Right kidney (tissue), 9 donors: ENCODE measurements at places on chromosomes 7 and 10.

DNA sequence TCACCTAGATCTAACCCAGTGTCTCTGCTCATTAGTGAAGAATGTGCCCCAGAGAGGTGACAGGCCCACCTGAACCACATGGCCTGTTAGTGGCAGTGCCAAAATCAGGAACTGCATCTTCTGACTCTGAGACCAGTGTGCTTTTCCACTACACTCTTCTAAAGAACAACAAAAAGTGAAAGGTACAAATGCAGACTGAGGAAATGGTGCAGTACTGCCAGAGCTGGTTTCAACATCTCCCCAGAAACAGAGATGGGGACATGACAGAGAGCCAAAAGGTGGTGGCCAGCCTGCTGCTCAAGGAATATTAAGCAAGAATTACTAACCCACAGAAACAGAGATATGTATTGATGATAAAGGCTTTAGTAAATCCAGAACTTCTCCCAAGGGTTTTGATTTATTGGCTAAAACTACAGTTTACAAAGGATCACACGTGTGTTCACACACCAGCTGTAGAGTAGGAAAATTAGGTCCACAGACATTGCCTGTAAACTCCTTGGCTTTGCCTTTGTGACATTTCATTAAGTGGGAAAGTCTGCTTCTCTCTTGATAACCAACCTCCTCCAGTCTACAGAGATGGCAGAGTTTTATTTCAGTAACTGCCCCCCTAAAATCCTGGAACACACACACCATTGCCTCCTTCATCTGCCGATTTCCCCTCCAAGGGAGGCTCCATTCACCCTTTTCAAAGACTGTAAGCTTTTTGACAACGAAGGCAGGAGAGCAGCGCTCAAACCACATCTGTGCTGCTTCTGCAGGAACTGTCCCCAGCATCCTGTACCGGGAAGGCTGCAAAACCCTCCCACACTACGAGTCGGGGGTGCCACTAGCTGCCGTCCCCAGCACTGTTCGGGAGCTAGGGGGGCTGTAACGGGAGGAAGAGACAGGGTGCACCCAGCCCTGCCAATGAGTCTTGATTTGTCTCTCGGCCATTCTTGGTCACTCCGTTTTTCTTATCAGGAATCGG lies 29.8 kb downstream of the GSDME start:
- no peak for DNase-seq

GRCh38 chr7:106795877-106796231 lies 69.2 kb upstream of the PIK3CG start:
- DNase-seq = no peak

- DNase-seq = no peak
Observed at GRCh38 chr10:98848361-98848760, 387.3 kb downstream of the HPSE2 start.

GRCh38 chr7:17086403-17086802 lies 204.6 kb upstream of the AGR3 start:
- DNase-seq = no peak

- peak; percentile 54 for DNase-seq
Observed at GRCh38 chr7:99928994-99929729, at the start of gene GJC3. Gene GJC3, minus strand, starts transcription at chr7:99929620. Its CDS starts 0 bp downstream, at chr7:99929620.

DNA sequence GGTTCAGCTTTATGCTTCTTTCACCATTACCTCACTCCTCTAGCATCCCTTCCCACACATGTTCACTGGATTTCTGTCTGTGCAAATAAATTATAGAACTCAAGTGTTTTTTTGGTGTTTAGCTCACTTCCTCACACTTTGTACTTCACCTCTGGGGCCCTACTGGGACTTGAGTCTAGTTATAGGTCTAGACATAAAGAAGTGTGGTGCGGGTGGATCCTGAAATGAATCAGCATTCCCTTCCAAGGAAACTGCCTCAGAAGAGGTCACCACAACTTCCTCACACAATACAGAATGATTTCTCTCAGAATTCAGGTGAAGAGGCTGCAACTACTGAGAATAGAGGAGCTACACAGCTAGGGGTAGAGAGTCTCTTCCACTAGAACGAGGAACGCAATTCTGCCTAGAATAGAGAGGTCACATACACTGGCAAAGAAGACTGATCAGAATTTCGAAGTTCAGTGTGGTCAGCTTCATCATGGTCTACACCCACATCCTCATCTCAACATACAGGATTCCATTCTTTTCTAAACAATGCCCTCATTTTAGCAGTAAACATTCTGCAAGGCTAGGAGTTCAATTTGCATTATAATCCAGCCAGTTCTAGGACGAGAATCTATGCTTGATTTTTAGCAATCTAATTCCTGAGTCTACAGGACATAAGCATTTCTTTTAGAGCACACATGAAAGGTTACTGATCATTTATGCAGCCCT lies 938.7 kb upstream of the PHF14 start:
- no peak for DNase-seq

DNA sequence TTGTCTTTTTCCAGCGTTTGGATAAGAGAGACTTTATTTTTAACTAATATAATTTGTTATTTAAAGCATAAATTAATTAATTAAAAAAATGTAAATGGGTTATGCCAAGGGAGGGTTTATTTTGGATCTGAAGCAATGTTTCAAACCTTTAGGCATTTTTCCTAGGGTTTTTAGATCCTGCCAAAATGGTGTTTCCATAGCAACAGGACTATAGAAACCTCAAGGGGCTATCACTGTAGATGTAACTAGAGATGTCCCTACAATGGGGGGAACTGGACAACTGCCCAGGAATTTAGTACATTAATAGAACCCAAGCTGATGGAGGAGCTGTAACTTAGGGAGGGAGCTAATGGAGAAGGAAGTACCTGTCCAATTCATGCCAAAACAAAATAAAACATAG lies 57.3 kb downstream of the SLC39A12 start:
- no peak for DNase-seq

- no peak for DNase-seq
Observed at GRCh38 chr10:26997610-26998009, 102.7 kb downstream of the ANKRD26 start.

GRCh38 chr10:36116040-36116439 lies 473.9 kb upstream of the FZD8 start:
- DNase-seq = no peak

GRCh38 chr7:35491233-35491632 lies 203.7 kb downstream of the HERPUD2 start:
- no peak for DNase-seq

- DNase-seq = no peak
Observed at GRCh38 chr7:21429021-21429420, 1.1 kb downstream of the SP4 start.

- DNase-seq = no peak
Observed at GRCh38 chr7:105871142-105871541, 5.3 kb downstream of the ATXN7L1 start.

- DNase-seq = no peak
Observed at GRCh38 chr7:38671911-38672905, 41.0 kb upstream of the AMPH start.

GRCh38 chr7:147571436-147572185 lies 1019.0 kb upstream of the C7orf33 start:
- no peak for DNase-seq

- DNase-seq = no peak
Observed at GRCh38 chr7:138713191-138713590, 12.0 kb upstream of the SVOPL start.

DNA sequence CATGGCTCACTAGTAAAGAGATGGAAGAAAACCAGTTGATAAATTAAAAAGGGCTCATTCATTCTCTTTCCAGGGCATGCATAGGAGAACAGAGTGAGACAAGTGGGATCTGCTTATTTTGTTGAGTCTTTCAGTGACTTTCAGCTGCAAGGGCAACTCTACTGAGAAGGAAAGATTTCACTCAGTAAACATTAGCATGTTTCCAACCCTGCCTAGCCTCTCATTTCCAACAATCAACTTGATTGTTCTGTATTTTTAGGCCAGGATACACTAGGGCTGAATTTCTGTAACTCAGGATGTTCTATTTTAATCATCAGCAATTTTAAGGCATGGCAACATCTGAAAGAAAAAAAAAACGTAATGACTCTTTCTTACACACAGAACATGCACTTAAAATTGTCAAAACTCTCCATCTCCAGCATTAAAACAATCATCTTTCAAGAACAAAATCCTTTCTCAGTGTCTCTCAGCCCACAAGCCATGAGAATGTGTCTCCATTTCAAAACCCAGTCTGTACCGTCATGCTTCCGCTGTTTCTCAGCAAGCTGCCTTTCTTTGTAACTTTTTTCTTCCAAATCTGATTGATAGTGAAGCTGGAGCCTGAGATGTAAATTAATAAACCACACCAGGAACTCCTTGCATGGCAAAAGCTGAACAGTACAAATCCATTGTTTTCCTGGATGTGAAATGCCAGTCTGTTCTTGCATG lies 147.2 kb upstream of the KLF14 start:
- DNase-seq = no peak

DNA sequence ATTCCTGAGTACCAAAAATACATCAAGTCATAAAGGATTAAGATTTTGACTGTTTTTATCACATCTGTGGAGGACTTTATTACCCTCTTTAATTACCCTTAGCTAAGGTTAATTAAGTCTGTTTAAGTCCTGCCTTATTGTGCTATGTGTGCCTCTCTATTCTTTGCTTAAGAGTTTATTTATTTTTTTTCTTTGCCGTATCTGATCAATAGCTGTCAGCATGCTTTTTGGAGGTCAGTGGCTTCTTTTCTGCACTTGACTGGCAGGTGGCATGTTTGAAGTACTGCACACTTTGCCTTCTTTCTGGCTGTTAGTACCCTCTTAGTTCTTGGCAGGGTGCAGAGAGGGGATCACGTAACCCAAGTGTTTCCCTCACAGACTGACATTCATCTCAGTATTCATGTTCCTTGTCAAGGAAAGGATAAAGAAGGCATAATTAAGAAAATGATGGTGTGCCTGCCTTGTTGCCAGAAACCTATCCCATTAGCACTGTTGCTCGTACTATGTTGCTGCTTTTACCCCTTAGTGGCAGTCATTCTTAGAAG lies 225.8 kb downstream of the EXOC4 start:
- DNase-seq = no peak

DNA sequence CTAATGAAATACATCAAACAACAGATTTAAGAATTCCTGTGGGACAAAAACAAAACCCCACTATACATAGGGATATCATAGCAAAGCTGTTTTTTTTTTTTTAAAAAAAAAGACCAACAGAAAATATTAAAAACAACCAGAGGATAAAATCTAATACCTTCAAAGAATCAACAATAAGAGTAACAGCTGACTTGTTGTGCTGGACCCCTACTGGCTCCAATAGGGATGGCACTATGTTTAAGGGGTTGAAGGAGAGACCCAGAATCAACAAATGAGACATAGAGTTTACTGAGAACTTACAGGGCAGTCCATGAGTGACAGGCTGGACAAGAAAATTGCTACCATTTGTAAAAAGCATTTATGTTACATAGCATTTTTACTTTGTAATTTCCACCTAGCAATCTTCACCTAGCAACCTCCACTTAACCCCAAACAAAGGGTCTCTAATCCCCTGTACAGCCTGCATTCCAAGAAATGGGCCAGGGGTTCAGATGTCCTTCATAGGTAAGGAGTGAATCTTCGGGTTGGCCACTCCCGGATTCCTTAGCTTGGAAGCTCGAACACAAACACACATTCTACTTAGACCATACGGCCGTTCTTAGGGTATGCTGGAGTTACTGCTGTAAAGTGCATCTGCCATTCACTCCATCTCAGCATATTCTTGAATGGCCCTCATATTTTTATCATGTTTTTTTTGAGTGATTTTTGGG lies 25.8 kb downstream of the ASZ1 start:
- no peak for DNase-seq

- DNase-seq = no peak
Observed at GRCh38 chr7:114856625-114857024, 65.3 kb upstream of the MDFIC start.

DNA sequence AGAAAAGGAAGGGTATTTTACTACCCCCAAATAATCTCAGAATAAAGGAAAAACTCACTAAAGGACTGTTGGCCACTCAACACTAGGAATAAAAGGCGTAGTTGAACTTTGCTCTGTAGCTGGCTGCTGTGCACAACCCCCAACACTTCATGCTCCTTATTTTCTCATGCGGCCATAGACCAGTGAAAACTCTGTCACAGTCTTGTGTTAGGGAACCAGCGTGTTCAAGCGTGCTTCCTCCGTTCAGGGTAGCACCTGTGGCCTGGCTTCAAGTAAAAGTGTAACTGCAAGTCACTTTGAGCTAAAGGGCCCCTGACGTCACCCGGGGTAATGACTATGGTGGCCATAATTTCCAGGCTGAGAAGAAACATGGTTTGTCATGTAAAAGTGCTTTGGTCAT lies 27.0 kb downstream of the BLNK start:
- no peak for DNase-seq

- peak; percentile 60 for DNase-seq
Observed at GRCh38 chr7:151012911-151013347, 11.4 kb downstream of the ATG9B start.

DNA sequence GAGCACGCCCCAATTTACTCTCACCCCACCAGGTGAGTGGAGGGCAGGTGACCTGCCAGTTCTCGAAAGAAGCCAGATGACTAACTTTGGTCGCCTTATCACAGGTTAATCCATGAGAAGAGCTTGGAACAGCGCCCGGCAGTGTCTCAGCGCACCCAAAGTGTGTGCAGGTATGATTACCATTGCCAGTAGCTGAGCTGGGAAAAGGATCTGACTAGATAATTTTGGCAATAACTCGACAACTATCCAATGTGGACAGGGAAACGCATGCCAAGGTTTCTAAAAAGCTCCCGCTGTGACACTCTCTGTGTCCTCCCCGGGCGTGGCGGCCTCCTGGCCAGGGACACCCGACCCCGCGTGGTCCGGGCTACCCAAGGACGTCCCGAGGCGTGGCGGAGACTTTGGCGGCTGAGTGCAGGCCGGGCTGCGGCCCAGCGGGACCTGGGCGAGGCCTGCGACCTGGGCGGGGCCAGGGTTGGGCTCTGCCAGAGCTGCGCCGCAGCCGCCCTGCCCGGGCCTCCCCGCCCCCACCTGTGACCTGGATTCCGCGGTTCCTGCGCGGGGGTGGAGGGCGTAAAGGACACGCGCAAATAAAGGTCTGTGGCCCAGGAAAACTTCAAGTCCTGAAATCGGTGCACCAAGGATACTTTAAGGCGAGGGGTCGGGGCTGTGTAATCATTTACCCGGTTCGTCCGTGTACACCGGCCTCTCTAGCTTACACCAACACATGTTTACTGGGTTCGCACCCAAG lies 13.7 kb upstream of the WAPL start:
- peak; percentile 68 for DNase-seq

DNA sequence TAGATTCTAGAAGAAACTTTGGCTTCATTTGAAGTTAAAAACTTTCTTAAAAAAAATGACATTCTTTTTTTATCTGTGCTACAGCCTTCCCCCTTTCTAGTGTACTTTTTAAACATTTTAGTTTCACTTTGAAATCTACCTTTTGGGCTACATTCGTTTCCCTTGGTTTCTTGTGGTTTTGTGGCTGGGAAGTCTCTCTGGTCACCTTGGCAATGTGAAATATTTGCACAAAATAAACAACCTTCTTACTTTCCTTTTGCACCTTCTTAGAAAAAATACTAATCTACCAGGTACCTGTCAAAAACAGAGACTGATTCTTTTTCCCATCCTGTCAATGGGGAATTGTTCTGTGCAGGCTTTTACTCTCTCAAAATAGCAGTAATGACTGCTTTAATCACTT lies 350.2 kb downstream of the GATA3 start:
- no peak for DNase-seq

DNA sequence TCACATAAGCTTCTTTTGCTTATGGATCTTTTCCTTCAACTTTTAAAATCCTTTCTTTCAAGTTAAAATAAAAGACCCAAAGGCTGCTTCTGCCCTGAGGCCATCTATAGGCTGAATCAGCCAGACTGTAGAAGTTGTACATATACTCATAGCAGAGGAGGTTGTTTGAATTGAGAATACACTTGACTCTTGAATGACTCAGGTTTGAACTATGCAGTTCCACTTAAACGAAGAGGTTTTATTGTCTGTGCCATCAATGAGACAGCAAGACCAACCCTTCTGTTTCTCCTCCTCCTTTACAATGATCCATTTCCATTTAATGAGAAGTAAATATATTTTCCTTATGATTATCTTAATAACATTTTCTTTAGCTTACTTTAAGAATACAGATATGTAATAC lies 5.8 kb downstream of the ZNF365 start:
- no peak for DNase-seq
